ENCODE measurements at places on chromosomes 6 and 20.

- H3K4me3 ChIP-seq = no peak overlapping the region
- H3K27ac ChIP-seq = no peak overlapping the region
- no peaks in the 10 kb centered on the region for H3K27me3 ChIP-seq
- no peaks in the 10 kb centered on the region for H3K36me3 ChIP-seq
Observed at GRCh38 chr6:31468311-31468710, 29.6 kb upstream of the MICB start.

- DNase-seq = no peak
- no peak overlapping the region for H3K27ac ChIP-seq
- no peaks in the 10 kb centered on the region for H3K27me3 ChIP-seq
- no peaks in the 10 kb centered on the region for H3K4me1 ChIP-seq
- H3K36me3 ChIP-seq = no peaks in the 10 kb centered on the region
Observed at GRCh38 chr6:150088481-150089154, 19.7 kb upstream of the ULBP3 start.

- no peak overlapping the region for H3K4me3 ChIP-seq
- H3K27me3 ChIP-seq = no peaks in the 10 kb centered on the region
- DNase-seq = no peak
- no peak overlapping the region for H3K27ac ChIP-seq
- no peaks in the 10 kb centered on the region for H3K36me3 ChIP-seq
- no peaks in the 10 kb centered on the region for H3K4me1 ChIP-seq
Observed at GRCh38 chr6:18509871-18510643, 122.9 kb downstream of the RNF144B start.

GRCh38 chr20:15045246-15045645 is 707.8 kb upstream of the FLRT3 start:
- DNase-seq = peak; percentile 20
- no peaks in the 10 kb centered on the region for H3K27me3 ChIP-seq
- H3K4me1 ChIP-seq = no peaks in the 10 kb centered on the region
- no peak overlapping the region for H3K27ac ChIP-seq

- no peak overlapping the region for H3K27ac ChIP-seq
- H3K36me3 ChIP-seq = no peaks in the 10 kb centered on the region
- H3K4me1 ChIP-seq = no peaks in the 10 kb centered on the region
- no peaks in the 10 kb centered on the region for H3K27me3 ChIP-seq
Observed at GRCh38 chr20:8476021-8476420, 344.0 kb downstream of the PLCB1 start.

DNA sequence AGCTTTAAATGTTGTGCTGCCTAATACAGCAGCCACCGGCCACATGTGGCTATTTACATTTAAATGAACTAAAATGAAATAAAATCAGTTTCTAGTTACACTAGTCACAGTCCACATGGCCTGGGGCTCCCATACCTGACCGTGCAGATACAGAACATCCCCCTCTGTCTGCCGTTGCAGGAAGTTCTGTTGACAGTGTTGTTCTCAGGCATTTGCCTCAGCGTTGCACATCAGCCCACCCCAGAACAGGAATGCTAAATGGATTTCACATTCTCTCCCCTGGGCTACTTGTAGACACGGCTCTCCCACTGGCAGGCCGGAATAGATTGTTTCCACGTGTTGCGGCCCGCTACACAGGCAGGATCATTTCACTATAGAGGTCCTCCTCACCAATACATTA is 26.3 kb downstream of the JAG1 start:
- no peak overlapping the region for H3K4me3 ChIP-seq
- H3K27me3 ChIP-seq = no peaks in the 10 kb centered on the region
- no peak overlapping the region for H3K27ac ChIP-seq
- DNase-seq = no peak
- peaks cover 7% of the 10 kb centered on the region for H3K4me1 ChIP-seq

DNA sequence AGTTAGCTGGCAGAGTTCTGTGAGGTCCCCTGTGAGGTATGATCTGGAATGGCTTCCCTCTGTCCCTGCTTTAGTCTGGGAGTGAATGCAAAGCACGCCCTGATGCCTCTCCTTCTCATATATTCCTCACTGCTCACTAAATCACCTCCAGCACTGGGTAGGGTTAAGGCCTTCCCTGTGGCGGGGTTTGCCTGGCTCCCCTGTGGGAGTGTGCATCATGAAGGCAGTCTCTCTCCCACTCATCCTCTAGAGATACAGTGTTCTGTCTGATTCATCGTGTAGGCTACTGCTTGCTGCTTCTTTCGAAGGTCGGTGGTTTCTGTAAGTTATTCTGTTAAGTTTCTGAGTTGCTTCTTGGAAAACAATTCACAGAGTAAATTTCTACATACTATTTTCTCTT is 420.0 kb upstream of the EYS start:
- no peak for DNase-seq
- H3K4me1 ChIP-seq = no peaks in the 10 kb centered on the region
- no peaks in the 10 kb centered on the region for H3K36me3 ChIP-seq

GRCh38 chr6:11324453-11325015 is 92.1 kb upstream of the NEDD9 start:
- DNase-seq = no peak
- peaks cover under 1% of the 10 kb centered on the region for H3K4me1 ChIP-seq
- H3K36me3 ChIP-seq = no peaks in the 10 kb centered on the region

DNA sequence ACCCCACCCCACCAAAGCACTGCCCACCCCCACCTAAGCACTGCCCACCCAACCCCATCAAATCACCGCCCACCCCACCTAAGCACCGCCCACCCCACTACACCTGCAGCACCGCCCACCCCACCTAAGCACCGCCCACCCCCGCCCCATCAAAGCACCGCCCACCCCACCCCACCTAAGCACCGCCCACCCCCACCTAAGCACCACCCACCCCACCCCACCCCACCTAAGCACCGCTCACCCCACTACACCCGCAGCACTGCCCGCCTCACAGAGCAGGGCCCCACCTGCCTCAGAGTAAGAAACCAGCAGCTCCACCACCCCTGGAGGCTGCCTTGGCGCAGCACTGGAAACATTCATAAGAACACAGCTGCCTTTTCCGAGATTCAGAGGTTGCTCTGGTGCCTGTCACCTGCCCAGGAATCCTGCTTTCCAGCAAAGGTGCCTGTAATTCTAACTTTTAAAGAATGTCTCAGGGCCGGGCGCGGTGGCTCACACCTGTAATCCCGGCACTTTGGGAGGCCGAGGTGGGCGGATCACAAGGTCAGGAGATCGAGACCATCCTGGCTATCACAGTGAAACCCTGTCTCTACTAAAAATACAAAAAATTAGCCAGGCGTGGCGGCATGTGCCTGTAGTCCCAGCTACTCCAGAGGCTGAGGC is 148.2 kb downstream of the BMP7 start:
- no peaks in the 10 kb centered on the region for H3K27me3 ChIP-seq
- DNase-seq = no peak
- no peaks in the 10 kb centered on the region for H3K36me3 ChIP-seq
- H3K27ac ChIP-seq = no peak overlapping the region
- H3K4me1 ChIP-seq = no peaks in the 10 kb centered on the region

DNA sequence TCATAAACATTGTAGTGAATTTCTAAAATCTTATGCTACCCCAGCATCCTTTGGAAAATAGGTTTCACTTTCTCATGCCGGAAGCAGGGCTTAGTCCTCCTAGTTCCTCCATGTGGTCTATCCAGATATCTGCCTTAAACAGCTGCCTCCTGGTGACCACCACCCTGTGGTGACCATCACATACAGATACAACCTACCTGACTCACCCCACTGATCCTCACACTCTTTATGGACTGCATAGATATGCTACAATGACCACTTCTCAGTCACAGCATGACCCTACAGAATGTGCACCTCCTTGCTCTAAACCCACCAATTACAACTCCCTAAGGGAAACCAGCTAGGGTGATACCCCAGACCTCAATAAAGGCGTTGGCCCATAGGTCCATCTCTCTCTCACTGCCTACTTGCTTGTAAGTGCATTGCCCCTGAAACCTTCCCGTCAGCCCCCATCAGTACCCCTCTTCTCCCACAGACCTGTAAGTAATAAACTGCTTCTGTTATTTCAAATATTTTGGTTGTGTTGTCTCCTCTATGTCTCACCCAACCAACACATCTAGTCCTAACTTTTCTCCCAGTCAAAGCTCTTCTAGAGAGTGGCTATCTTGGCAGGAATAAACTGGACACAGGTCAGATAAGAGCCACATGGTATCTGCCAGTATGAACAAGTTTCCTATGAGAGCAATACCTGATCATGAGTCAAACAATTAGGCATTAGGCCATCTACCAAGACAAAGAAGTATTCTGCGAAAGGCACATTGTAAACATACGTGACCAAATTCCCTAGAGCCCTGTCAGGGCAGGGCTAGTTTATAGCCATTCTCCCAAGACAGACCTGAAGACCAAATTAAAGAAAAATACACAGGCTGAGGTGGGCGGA is 39.4 kb upstream of the PLEKHG1 start:
- no peak for DNase-seq
- H3K27me3 ChIP-seq = no peaks in the 10 kb centered on the region
- H3K27ac ChIP-seq = no peak overlapping the region
- no peaks in the 10 kb centered on the region for H3K4me1 ChIP-seq

DNA sequence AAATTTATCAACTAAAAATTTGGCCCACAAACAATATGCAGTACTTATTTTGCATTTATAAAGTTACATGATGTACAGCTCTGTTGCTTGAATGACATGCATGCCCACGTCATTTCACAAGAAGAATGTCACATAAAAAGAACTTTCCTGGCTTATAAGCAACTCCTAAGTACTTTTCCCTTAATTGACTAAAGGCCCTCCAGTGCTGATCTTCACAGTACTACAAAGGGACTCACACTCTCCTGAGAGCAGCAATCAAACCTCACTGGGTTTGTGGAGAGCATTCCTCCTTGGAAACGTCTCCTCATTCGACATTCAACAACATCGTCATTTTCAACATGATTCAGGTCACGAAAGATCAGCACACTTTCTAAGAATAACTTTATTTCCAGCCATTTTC is 111.1 kb downstream of the IPCEF1 start:
- no peaks in the 10 kb centered on the region for H3K36me3 ChIP-seq
- no peaks in the 10 kb centered on the region for H3K4me1 ChIP-seq
- H3K27me3 ChIP-seq = no peaks in the 10 kb centered on the region

DNA sequence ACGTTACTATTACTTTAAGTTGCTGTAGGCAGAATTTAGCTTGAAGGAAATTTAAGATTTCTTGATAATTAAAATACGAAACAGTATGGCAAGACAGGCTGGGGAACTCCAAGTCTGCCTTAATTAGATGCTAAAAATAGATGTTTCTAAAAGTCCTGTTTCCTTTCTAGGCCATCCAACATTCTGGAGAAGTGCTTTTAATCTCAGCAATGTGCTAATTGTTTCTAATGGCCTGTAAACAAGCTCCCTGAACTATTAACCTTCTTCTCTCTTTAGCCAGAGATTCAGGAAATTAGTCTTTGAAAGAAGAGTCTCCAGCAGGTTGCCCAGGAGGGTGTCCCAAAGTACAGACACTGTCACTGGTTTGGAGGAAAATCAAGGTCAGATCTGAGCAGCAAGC is 677.3 kb upstream of the AGPAT4 start:
- no peaks in the 10 kb centered on the region for H3K36me3 ChIP-seq
- H3K4me3 ChIP-seq = no peak overlapping the region
- H3K27me3 ChIP-seq = no peaks in the 10 kb centered on the region
- peaks cover 15% of the 10 kb centered on the region for H3K4me1 ChIP-seq
- DNase-seq = no peak

- DNase-seq = no peak
- no peaks in the 10 kb centered on the region for H3K27me3 ChIP-seq
- H3K4me1 ChIP-seq = peaks cover 30% of the 10 kb centered on the region
- H3K36me3 ChIP-seq = no peaks in the 10 kb centered on the region
- H3K27ac ChIP-seq = no peak overlapping the region
Observed at GRCh38 chr6:131819572-131820124, 11.8 kb downstream of the ENPP1 start.
